ENCODE measurements at places on chromosomes 12 and 14.

- DNase-seq, result no peak
These were observed 245.5 kb downstream of the ADGRD1 start for GRCh38 chr12:131199221-131199620.

GRCh38 chr12:14618983-14619382, 51.3 kb upstream of the PLBD1 start:
- DNase-seq, result no peak

- DNase-seq, result no peak
These were observed 247.9 kb downstream of the SSPN start for GRCh38 chr12:26443309-26443708.

DNA sequence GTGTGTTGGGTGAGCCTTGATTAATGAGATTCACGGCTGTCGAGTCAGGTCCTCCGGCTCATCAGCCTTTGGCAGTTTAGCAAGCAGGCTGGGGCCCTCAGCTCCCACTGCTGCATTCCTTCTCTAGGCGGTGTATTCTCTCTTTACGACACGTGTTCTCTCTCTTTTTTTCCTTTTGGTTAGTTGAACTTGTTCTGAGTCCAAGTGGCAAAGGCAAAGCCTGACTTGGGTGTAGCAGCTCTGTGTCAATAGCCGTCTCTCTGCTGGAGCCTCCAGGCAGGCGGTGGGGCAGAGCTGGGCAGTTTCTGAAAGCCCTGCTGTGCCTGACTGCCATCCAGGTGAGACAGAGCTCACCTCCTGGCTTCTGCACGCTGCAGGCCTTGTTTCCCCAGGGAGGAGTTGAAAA, 46.6 kb downstream of the SUSD6 start:
- no peak for DNase-seq

GRCh38 chr12:54136844-54137580, 51.8 kb downstream of the SMUG1 start:
- no peak for DNase-seq

DNA sequence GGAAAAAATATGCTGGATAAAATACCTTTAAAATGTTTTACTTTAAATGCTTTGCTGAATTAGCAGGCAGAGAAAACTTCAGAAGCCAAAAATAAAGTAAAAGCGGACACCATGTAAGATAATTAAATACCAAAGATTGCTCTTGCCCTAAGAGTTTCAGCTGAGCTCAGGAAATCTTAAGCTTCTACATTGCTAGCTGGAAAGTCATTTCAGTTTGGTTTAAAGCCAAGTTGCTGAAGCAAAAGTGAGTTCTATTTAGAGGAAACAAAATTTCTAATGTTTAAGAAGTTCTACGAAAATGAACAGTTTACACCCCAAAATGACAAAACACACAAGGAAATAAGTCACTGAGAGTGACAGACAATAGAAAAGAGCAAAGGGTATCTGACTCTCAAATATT, 310.0 kb downstream of the ADAMTS20 start:
- no peak for DNase-seq

- DNase-seq, result peak; percentile 48
These were observed at the start of the genes SAMD15 and TMED8 for GRCh38 chr14:77376771-77377501. Gene SAMD15, plus strand, starts transcription at chr14:77377379. Its CDS starts 40 bp downstream, at chr14:77377419. Gene TMED8, minus strand, starts transcription at chr14:77377094. Its CDS starts 41 bp downstream, at chr14:77377053.

DNA sequence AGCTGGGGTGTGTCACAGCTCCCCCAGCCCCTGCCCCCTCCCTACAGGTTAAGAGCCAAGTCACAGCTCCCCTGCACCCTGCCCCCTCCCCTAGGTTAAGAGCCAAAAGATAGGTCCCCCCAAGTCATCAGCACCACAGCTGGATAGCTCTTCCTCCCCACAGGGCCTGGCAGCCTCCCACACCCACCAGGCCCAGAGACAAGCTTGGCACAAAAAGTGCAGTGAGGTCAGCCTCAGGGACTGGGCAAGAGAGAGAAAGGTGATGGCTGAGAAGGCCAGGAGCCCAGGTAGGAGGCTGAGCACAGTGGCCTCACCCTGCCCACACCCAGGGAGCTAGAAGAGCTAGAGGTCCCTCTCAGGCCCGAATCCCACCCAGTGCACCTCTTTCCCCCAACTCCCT, 8.7 kb downstream of the ITGA7 start:
- no peak for DNase-seq

DNA sequence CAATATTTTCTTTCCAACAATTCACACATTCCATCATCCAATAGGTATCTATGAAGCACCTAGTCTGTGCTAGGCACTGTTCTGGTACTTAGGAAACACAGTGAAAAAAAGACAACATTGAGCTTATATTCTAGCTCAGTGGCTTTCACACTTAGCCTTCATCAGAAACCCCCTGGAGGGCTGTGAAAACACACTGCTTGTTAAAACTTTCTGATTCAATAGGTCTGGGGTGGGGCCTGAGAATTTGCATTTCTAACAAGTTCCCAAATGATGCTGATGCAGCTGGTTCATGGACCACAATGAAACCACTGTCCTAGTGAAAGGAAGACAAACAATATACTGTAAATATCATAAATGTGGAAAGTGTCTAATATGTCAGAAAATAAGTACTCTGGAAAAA, 5.9 kb downstream of the VTI1B start:
- no peak for DNase-seq

- DNase-seq, result no peak
These were observed 42.2 kb downstream of the FBXL14 start for GRCh38 chr12:1552171-1552570.

- DNase-seq, result no peak
These were observed 44.5 kb downstream of the TECPR2 start for GRCh38 chr14:102407258-102407657.

DNA sequence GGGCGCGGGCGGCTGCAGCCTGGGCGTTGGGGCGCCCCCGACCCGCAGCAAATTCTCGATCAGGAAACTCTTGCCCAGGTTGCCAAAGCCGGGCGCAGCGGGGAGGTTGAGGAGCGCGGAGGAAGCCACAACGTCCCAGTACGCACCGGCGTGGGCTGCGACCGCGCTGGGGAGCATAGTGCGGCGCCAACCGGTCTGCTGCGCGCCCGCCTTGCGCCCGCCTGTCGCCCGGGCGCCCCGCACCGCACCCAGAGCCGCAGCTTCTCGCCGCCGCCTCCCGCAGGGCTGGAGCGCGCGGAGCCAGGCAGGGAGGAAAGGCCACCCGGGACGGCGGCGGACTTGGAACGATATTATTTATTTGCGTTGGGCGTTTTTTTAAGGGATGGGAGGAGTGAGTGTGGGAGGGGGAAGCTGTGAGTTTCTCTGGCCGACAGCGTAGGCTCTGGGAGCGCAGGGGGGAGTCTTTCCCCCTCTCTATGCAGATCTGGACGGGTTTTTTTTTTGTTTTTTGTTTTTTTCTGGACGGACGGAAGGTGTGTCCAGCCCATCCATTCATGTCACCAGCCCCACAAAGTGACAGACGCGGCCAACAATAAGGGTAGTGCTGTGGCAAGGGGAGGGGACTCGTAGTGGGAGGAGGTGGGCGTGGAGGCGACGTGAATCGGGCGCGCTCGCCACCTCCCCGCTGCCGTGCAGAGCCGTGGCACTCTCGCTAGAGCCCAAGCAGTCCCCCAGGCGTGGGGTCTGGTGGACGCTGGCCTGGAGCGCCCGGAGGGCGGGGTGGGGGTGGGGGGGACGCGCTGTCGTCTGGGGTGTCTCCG, at the start of gene DBX2:
DBX2 (minus strand) TSS at position 349 of the 821 bp plus-strand sequence; CDS start at position 177, 172 bp downstream.
- DNase-seq, result no peak

- DNase-seq, result no peak
These were observed 17.3 kb upstream of the TMPRSS12 start for GRCh38 chr12:50825372-50825838.

DNA sequence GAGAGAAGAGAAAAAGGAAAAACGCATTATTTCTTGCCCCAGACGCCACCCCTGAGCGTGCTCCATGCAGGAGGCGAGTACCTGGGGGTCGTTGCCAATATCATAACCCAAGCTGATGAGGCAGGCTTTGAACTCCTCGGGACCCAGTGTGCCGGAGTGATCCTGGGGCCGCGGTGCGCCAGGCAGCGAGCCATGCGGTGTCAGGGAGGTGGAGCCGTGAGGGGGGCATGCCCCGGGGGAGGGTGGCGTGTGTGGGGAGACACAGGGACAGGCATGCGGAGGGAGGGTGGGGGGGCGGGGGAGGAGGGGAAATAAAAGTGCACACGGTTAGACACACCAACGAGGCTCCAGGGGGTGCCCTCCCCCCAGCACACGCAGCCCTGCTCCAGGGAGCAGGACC, 86.0 kb upstream of the ZFP36L1 start:
- no peak for DNase-seq

DNA sequence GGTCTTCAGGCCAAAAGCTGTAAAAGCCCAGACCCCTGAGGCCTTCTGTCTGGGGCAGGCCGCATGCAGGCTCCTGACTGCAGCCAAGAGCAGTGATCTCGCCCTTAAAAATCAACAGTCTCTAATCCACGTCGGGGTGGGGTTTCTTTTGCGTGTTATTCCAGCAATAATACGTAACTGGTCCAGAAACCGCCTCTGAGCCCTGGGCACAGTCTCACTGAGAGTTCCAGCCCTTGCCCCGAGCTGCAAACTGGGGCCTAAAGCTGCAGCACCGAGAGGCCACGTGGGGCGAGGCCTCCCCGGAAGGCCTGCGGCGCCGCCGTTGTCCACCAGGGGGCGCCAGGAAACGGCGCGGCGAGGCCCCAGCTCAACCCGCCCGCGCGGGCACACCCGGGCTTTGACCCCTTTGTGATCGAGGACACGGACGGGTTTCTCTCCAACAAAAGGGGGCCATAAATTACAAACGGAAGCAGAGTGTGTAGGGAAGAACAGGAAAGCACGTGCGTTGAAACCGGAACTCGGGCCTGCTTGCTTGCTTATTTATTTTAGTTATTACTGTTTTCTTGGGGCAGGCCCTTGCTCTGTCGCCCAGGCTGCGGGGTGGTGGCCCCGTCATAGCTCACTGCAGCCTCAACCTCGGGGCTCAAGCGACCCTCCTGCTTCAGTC, 87.2 kb downstream of the NINJ2 start:
- DNase-seq, result peak; percentile 70

DNA sequence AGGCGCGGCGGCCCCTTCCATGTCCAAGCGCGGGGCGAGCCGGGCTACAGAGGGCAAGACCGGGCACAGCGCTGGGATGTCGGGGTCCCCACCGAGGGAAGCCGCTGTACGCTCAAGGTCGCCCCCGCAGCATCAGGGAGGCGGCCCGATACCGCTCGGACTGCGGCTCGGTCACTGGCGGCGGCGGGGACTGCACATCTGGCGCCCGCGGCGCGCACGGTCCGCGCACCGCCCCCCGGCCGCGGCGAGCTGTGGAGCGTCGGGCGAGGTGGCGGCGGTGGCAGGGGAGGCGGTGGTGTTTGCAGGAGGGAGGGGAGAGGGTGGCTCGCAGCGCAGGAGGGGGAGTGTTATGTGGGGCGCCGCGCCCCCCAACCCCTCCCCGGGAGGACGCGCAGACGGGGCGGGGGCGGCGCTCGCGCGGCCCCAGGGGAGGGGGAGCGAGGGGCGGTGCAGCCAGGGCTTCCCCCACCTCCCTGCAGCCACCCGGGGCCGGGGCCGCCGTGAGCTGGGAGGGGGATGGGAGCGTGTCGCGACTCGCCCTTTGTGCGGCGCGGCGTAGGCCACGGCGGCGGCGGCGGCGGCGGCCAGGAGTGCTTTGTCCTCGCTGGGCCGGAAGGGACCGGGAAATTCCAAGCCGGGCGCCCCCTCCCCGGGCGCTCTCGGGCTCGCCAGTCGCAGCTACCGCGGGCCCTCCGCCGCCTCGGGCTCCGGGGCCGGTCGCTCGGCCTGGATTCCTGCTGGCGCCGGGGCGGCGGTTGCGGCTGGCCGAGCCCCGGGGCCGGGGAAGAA, at the start of gene NUAK1:
NUAK1 (minus strand) TSS at position 322 of the 789 bp plus-strand sequence; CDS start at position 21, 301 bp downstream.
- no peak for DNase-seq

DNA sequence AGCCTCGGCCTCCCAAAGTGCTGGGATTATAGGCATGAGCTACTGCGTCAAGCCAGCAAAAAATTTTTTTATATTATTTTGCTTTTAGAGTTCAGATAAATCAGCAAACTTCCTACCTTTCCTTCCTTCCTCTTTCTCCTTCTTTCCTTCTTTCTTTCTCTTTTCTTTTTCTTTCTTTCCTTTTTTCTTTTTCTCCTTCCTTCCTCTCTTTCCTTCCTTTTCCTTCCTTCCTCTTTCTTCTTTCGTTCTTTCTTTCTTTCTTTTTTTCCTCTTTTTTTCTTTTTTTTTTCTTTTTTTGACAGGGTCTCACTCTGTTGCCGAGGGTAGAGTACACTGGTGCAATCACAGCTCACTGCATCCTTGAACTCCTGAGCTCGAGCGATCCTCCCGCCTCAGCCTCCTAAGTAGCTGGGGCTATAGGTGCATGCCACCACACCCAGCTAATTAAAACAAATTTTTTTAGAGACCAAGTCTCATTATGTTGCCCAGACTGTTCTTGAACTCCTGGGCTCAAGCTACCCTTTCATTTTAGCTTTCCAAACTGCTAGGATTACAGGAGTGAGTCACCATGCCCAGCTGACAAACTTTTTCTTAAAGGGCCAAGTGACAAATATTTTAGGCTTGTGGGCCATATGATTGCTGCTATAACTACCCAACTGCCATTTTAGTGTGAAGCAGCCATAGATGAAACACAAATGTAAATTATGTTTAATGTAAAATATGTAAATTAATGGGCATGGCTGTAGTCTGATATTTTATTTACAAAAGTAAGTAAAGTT, 7.1 kb upstream of the WASHC4 start:
- DNase-seq, result no peak

DNA sequence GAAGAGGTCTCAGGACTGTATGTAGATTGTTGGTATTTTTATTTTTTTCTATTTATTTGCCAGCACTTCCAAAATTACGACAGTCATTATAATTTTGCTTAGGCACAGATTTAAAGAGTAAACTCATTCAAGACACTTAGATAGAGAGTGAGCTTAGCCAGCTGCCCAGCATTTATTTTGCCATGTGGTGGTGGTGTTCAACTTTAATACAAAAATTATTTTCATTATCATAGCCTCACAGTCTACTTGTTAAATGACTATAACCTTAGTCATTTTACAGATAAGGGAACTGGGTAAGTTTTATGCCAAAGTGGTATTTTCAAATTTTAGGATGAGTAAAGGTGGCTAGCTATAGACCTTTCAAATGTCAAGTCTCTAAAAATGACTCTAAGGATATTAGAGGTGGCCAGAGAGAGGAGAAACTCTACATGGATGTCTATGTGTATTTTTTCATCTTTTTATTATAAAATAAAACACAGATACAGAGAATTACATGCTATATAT, 66.7 kb downstream of the LRRC9 start:
- DNase-seq, result no peak

DNA sequence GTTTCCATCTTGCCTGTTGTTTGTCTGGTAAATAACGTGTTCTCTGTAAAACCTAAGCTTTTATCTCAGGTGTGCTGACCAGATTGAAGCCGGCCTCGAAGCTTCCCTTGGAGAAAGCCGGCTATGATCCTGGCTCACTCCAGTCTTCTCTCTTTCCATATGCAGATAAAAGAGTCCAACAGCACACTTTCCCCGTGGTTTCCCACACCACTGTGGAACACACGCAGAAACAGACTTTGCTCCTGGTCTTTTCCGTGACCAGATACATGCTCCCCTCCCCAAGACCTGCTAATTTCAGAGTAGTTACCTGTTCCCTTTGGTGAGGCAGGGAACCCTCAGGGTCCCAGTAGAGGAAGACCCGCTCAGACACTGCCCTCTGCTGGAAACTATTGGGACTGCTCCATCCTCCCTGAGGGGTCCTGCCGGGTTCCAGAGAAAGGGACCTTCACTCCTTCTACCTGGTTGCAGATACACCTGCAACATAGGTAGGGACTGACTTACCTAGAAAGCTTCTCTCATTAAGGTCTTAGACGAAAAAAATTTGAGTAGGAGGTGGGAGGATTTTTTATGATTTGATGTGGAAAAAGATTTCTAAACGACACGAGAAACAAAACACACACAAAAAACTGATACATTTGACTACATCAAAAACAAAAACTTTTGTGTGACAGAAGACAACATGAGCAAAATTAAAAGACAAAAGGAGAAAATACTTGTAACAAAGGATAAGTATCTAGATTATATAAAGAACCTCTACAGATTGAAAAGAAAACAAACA, 415.4 kb upstream of the CCDC196 start:
- peak; percentile 73 for DNase-seq
